Mononuclear cell (primary cell): ENCODE measurements at places on chromosomes 2 and 18. TPM values are rescaled to one million over a fixed set of nuclear protein-coding genes. Genes with fewer than 3 reads are reported as not detected.

Gene SPOPL
- total RNA-seq: 56.1 TPM

Gene TRIM43
- total RNA-seq: not detected

Gene KATNAL2
- 0.42 TPM for total RNA-seq

Gene ZNF396
- 0.52 TPM for total RNA-seq

Gene ALPP
- total RNA-seq: not detected

Gene PAX8
- total RNA-seq: 0.31 TPM

Gene HK2
- total RNA-seq: 8.3 TPM

Gene TSPYL6
- not detected for total RNA-seq

Gene ANKRD62
- not detected for total RNA-seq

Gene PFN4
- total RNA-seq: not detected

Gene STRADB
- total RNA-seq: 17.8 TPM

Gene FASTKD2
- total RNA-seq: 38.7 TPM
